ENCODE measurements at places on chromosomes 2 and 18.

- DNase-seq, result no peak
Measured at GRCh38 chr18:47983946-47984345, 53.5 kb upstream of the SMAD2 start.

DNA sequence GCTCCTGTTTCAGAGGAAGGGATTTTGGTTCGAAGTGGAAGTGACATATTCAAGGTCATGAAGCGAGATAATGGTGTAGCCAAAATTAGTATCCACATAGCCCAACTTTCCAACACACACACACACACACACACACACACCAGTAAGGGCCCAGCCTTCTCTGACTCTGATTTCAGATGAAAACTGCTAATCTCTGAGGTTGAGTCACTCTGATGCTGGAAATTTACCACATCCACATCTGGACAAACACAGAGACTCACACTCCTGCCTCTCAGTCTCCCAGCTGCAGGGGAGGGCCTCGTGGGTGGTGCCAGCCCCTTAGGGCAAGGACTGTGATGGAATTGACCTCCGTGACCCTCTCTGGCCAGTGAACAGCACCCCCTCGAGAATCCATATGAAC lies 29.0 kb upstream of the SLC35F6 start:
- DNase-seq, result no peak

- no peak for DNase-seq
Measured at GRCh38 chr18:44636241-44636640, 44.4 kb upstream of the SETBP1 start.

DNA sequence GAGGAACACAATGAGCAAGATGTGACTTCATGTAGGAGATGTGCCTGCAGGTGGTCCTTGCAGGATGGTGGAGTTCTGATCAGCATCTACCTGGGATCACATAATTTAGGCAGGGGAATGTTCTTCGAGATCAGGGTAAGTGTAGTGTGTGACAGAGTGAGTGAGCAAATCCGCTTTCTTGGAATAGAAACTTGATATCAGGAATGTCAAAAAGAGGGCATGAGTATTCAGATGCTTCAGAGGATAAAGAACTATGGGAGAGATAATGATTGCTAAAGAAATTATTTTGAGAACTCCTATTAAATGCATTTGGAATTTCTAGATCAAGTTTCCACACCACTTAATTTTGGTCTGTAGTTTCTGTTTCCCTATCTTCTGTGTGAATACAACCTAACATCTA lies 463.6 kb upstream of the SLC14A2 start:
- no peak for DNase-seq

- no peak for DNase-seq
Measured at GRCh38 chr18:56245866-56246580, 392.4 kb downstream of the TXNL1 start.

DNA sequence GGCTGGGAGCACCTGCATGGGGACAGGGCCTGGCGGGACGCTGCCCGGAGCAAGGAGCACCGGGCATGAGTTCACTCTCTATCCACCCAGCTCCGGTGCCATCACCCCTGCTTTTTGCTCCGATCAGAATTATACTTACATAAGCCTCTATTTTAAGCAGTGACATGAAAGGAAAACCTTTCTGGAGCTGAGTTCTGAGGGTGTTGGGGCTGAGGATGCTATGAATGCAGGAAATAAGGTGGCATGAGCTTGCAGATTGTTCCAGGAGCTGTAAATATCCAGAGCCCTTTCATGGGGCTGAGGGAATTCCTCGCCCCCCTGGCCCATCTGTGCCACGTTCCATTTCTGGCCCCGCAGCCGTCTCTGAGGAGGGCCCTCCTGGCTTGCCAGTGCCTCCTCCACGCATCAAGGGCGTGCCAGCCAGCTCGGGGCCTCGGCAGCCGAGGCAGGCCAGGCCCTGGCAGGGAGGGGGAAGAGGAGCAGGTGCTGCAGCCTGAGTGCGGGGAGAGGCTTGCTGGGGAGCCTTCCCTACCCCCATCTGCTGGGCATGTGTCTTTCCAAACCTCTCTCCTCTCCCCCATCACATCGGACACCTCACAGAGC lies 91.7 kb upstream of the MCFD2 start:
- no peak for DNase-seq

DNA sequence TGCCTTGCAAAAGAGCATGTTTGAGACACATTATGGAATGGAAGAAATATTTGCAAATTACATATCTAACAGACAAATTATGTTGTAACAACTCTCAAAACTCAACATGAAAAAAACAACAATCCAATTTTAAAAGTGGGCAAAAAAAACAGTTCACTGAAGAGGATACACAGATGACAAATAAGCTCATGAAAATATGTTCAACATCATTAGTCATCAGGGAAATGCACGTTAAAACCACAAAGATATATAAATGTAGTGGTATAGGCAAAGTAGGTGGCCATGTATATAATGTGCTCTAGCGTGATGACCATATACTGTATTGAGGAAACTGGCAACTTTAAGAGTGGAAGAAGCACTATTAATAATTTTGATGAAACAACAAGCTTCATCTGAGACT lies 220.1 kb downstream of the IRS1 start:
- no peak for DNase-seq

GRCh38 chr2:186629250-186629996 lies 39.6 kb downstream of the ITGAV start:
- DNase-seq, result no peak
